HT-29 (cell line): ENCODE measurements at places on chromosomes 12 and 14. TPM values are rescaled to one million over a fixed set of nuclear protein-coding genes. Genes with fewer than 3 reads are reported as not detected.

KRT83 gene
- 0.10 and 0.94 TPM in 2 replicates for total RNA-seq

IAPP gene
- total RNA-seq, result not detected in 2 replicates

GRCh38 chr12:94133964-94134795 is 14.2 kb upstream of the PLXNC1 start:
- DNase-seq, result peak; percentile 60

DNA sequence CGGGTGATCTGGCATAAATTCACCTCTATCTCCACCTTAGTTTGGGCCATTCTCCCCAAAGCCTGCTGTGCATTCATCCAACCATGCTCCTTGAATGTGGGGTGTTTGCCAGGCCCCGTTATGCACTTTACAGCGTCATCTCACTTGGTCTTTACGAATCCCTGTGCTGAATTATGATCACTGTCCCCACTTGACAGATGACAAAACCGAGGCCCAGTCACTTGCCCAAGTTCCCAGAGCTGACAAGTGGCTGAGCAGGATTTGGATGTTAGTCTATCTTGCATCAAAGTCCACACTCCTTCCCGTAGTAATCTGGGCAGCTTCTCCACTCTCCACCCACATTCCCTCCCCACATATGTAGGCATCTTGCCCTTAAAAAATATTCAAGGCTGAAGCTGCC is 44.8 kb downstream of the WSCD2 start:
- DNase-seq, result no peak

WNT5B gene
- 0.08 TPM in 1 of 2 replicates, not detected in the other for total RNA-seq

DNA sequence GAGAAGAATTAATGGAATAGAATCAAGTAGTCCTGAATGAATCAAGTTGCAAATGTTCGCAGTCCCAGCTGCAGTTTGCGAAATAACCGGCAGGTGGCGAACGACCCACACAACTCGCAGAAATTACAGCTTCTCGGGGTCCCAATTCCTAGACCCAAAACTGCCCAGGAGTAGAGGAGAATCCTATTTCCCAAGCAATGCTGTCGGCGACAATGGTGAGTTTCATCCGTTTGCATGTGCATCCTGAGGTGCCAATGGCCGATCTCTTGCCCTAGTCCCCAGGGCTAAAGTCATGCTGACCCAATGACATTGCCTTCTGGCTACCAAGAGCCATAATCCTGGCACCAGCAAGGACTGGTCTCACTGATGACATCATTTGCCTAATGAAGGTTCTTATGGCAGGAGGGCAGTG is 8.5 kb upstream of the ASCL1 start:
- DNase-seq, result peak; percentile 54

FAM90A1 gene
- not detected in 2 replicates for total RNA-seq

DNA sequence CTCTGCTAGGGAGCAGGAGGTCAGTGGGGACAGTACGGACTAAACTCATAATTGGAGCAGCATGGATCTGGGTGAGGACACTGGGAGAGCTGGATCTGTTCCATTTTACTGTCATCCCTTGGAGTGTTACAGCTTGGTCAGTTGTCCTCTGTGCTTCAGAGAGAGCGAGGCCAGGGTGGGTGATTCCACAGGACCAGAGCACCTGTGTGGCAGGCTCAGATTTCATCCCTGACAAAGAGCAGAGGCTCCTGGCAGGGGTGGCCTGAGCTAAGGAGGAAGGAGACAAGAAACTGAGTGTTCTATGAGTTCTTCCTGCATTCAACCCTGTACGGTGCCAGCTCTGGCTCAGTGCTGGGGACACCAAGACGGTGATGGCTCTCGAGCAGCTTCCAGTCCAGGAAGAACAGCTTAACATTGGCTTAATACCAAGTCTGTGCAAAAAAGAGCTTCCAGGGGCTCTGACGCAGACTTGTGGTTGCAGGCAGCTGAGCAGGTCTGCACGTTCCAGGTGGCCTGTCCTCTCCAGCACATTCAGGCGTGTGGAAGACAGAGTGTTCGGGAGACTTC is 8.4 kb upstream of the PGF start:
- DNase-seq, result no peak

CFAP251 gene
- total RNA-seq, result 0.92 and 1.2 TPM in 2 replicates
